ENCODE measurements at places on chromosomes 12 and 14.

- H3K27me3 ChIP-seq: no peaks in the 10 kb centered on the region
- DNase-seq: no peak
- no peak overlapping the region for H3K4me3 ChIP-seq
- H3K4me1 ChIP-seq: no peaks in the 10 kb centered on the region
- H3K27ac ChIP-seq: no peak overlapping the region
Observed at GRCh38 chr14:79585845-79586244, 625.5 kb downstream of the DIO2 start.

DNA sequence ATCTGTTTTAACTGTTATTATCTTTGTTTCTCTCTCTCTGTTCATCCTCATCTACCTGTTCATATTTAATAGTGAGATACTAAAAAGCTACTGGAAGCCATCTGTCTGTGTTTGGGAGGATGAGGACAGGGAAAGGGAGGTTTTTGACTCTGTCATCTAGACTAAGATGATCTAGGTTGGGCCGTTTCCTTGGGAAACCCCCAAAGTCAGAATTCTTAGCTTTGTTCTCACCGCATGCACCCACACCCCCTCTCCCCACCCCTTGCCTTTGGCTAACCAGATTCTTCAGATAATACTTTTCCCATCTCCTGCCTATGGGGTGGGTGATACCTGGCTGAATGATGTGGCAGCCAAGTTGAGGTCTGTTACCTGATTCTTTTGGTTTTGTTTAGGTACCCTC is 73.0 kb downstream of the PRICKLE1 start:
- H3K36me3 ChIP-seq: no peaks in the 10 kb centered on the region
- H3K4me1 ChIP-seq: no peaks in the 10 kb centered on the region
- H3K4me3 ChIP-seq: no peak overlapping the region
- no peak for DNase-seq

GRCh38 chr14:75831455-75831854 is 150.3 kb downstream of the TGFB3 start:
- H3K4me1 ChIP-seq: peaks cover 5% of the 10 kb centered on the region
- no peaks in the 10 kb centered on the region for H3K27me3 ChIP-seq
- H3K27ac ChIP-seq: peak overlapping the region; percentile 61
- H3K4me3 ChIP-seq: no peak overlapping the region
- H3K36me3 ChIP-seq: no peaks in the 10 kb centered on the region

DNA sequence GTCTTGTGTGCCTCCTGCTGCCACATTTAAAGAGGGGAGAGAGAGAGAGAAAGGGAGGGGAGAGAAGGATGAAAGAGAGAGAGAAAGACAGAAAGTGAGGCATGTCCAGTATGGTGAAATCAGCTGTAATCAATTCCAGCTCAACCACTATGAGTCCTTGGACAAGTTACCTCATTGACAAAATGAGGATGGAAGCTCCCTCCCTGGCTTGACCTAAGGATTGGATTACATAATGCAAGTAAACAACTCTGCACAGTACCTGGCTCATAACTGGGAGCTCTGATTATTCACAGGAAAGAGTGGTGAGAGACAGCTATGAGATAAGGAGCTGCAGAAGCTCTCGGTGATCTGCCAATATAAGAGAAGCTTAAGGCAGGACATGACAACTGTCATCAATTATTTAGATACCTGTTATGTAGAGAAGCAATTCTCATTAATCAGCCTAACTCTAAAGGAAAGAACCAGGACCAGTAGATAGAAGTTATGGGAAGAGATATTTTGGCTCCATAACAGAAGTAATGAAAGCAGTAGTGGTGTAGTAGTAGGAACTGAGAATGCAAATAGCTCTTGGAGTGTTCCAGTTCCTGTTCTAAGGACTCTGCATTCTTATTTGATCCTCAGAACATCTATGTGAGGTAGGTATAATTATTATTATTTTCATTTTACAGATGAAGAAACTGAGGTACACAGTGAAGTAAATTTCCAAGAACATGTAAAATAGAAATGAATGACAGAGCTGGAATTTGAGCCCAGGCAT is 791.6 kb downstream of the DIO2 start:
- H3K27ac ChIP-seq: no peak overlapping the region
- no peaks in the 10 kb centered on the region for H3K27me3 ChIP-seq
- no peaks in the 10 kb centered on the region for H3K36me3 ChIP-seq
- no peak for DNase-seq
- H3K4me3 ChIP-seq: no peak overlapping the region

DNA sequence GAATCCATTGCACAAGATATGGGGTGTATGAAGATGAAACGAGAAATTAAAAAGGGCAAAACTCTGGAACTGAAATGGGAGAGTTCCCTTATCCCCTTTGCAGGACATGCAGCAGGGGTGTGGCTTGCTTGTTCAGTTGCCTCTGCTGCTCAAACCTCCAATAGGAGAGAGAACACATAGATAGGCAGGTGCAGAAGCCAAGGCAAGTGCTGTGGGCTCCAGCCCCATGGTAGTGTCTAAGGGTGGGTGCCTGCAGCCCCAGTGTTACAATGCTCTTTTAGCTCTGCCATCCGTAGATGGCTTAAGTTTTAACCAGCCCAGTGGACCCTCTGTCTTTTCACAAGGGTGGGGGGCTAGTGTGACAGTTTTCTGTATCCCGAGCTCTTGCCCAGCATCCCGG is 69.7 kb downstream of the CMAS start:
- H3K27me3 ChIP-seq: no peaks in the 10 kb centered on the region
- no peaks in the 10 kb centered on the region for H3K4me1 ChIP-seq
- no peak overlapping the region for H3K4me3 ChIP-seq
- no peaks in the 10 kb centered on the region for H3K36me3 ChIP-seq
- no peak for DNase-seq

DNA sequence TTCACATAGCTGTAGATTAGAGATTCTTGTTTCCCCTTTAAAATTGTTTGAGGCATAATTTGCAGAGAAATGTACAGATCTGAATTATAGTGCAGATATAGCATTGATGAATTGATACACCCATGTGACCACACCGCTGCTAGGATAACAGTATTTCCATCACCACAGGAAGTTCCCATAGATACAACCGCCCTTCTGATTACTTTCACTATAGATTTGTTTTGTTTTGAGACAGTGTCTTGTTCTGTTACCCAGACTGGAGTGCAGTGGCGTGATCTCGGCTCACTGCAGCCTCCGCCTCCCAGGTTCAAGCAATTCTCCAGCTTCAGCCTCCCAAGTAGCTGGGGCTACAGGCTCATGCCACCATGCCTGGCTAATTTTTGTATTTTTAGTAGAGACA is 8.8 kb upstream of the ASPG start:
- H3K27ac ChIP-seq: no peak overlapping the region
- H3K36me3 ChIP-seq: no peaks in the 10 kb centered on the region
- no peak overlapping the region for H3K4me3 ChIP-seq
- DNase-seq: no peak
- H3K27me3 ChIP-seq: no peaks in the 10 kb centered on the region

GRCh38 chr12:74900232-74900631 is 309.4 kb downstream of the KCNC2 start:
- DNase-seq: no peak
- H3K4me1 ChIP-seq: no peaks in the 10 kb centered on the region
- no peak overlapping the region for H3K27ac ChIP-seq
- no peaks in the 10 kb centered on the region for H3K36me3 ChIP-seq
- H3K27me3 ChIP-seq: no peaks in the 10 kb centered on the region
- no peak overlapping the region for H3K4me3 ChIP-seq

DNA sequence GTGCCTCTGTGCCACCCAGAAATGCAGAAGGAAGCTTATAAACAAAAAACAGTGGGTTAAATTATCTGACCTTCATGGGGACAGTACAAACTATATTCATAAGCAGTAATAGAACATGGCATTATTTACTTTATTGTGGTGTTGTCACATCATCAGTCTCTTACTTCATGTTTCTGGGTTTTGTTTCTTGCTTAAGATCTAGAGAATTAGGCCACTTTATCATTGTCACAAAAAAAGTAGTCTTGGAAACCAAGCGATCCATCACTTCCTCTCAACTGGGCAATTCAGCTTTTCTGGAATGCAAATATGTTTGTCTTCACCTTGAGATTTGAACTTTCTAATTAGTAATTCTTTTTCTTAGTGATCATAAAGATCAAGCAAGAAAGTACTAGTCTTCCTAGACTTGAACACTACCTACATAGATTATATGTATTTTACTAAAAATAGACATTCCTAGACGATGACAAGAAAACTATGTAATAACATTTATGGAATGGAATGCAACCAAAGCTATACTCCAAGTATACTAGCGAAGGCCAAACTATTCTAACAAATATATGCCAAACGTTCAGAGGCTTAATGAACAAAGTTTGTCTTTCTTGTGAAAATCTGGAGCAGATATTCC is 363.4 kb downstream of the DAD1 start:
- H3K27me3 ChIP-seq: peaks cover 2% of the 10 kb centered on the region
- H3K27ac ChIP-seq: no peak overlapping the region
- no peak for DNase-seq
- H3K36me3 ChIP-seq: no peaks in the 10 kb centered on the region
- no peak overlapping the region for H3K4me3 ChIP-seq

DNA sequence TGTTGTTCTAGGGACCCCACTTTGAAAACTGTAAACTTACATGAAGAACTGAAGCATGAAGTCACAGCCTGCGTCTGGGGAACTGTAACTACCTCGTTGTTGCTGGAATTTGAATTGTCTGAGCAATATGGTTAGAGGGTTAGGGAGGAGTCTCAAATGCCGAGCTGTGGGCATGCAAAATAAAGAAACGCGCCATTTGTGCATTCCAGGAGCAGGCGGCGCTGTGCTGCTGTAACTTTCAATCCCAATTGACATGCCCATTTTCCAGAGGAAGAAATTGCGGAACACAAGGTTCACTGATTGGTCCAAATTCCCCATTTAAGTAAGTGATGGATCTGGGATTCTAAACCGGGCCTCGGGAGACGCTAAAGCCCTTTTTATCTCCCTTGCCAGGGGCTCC is 61.3 kb downstream of the ZNF664 start:
- H3K27me3 ChIP-seq: no peaks in the 10 kb centered on the region
- peaks cover 4% of the 10 kb centered on the region for H3K4me1 ChIP-seq
- no peak overlapping the region for H3K4me3 ChIP-seq
- no peak overlapping the region for H3K27ac ChIP-seq
- DNase-seq: no peak

DNA sequence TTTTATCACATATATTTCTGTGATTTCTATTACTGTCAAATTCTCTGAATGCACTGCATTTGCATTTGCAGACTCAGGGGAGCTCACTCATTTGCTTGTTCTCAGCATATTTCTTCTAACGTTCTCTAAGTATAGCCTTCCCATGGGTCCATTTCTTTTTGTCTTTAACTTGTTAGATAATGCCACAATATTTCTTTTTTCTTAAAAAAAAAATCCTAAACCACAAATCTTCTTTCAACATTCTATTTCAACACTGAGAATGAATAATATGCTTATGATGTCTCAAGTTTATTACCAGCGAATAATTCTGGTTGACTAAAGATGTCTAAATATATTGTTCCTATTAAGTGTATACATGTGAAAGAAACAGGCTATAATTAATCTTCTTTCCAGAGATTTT is 200.2 kb downstream of the ANO6 start:
- DNase-seq: no peak
- H3K4me1 ChIP-seq: no peaks in the 10 kb centered on the region
- H3K36me3 ChIP-seq: peaks cover 31% of the 10 kb centered on the region
- no peak overlapping the region for H3K27ac ChIP-seq

GRCh38 chr14:36625436-36625835 is 36.2 kb upstream of the PAX9 start:
- no peaks in the 10 kb centered on the region for H3K36me3 ChIP-seq
- H3K4me3 ChIP-seq: no peak overlapping the region
- DNase-seq: no peak
- H3K27me3 ChIP-seq: no peaks in the 10 kb centered on the region

DNA sequence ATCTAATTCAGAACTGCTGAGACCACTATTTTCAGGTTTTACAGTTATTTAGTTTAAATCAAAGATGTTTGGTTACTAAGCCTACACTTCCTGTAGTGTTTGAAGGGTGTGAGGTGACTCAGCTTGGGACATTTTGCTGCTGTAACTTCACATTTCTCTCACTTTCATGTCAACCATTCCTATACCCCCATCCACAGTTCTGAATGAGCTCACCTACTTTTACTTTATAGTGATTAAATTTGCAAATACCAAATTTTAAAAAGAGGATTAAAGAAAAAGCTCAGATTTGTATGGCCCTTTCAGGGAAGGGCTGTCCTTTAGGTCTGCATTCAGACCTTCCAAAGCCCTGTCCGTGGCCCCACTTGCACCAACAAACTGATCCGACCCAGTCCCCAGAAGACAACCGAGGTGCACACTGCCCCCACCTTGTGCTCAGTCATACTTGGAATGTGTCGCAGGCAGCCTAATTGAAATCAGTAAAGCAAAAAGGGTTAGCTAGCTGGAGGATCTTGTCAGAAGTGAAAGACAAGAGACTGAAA is 174.4 kb downstream of the MON2 start:
- no peaks in the 10 kb centered on the region for H3K4me1 ChIP-seq
- no peaks in the 10 kb centered on the region for H3K27me3 ChIP-seq
- no peak overlapping the region for H3K4me3 ChIP-seq
- H3K27ac ChIP-seq: no peak overlapping the region
- no peaks in the 10 kb centered on the region for H3K36me3 ChIP-seq
- no peak for DNase-seq

DNA sequence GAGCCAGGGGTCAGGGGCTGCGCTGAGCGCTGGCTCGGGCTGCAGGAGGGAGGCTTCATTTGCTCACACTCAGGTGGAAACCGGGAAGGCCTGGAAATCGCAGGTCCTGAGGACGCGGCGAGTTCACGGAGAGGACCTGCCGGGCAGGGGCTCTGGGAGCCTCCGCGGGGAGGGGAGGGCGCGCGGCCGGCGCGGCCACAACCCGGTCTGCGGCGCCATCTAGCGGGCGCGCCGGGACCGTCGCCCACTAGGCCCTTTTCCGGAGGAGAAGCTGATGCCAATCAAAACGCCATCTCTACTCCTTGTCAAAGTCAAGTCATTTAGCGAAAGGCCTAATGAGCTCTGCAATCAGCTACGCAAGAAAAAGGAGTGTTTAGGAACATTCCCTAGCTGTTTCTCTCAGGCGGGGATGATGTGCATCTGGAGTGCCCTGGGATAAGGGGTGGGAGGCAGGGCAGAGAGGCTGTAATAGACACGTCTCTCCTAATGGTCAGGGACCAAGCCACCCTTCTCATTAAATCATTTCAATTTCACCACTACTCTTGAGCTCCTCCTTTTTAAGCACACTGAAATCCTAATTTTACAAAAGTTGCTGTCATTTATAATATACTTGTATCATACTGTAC is 885.8 kb upstream of the TMEM132C start:
- no peak overlapping the region for H3K27ac ChIP-seq
- no peak for DNase-seq
- no peaks in the 10 kb centered on the region for H3K4me1 ChIP-seq
- no peaks in the 10 kb centered on the region for H3K36me3 ChIP-seq
- H3K27me3 ChIP-seq: no peaks in the 10 kb centered on the region

GRCh38 chr12:100024974-100025555 is 40.3 kb upstream of the ANKS1B start:
- H3K4me3 ChIP-seq: no peak overlapping the region
- no peaks in the 10 kb centered on the region for H3K27me3 ChIP-seq
- DNase-seq: no peak
- H3K4me1 ChIP-seq: no peaks in the 10 kb centered on the region
- H3K27ac ChIP-seq: no peak overlapping the region

Measured in Panc1 (cell line).